Lung (tissue), 17 donors: ENCODE measurements at places on chromosomes 2 and 18. TPM values are rescaled to one million over a fixed set of nuclear protein-coding genes. Genes with fewer than 3 reads are reported as not detected.

ITGB6 gene
- 46.3 TPM for total RNA-seq

IL36RN gene
- total RNA-seq, result 0.09 TPM

PRSS56 gene
- total RNA-seq, result not detected

GRCh38 chr2:106159866-106160785, 34.0 kb downstream of the UXS1 start:
- no peak for DNase-seq
- peaks cover 39% of the 10 kb centered on the region for H3K36me3 ChIP-seq
- H3K27me3 ChIP-seq, result no peaks in the 10 kb centered on the region
- peak overlapping the region; percentile 30 for H3K27ac ChIP-seq

DNA sequence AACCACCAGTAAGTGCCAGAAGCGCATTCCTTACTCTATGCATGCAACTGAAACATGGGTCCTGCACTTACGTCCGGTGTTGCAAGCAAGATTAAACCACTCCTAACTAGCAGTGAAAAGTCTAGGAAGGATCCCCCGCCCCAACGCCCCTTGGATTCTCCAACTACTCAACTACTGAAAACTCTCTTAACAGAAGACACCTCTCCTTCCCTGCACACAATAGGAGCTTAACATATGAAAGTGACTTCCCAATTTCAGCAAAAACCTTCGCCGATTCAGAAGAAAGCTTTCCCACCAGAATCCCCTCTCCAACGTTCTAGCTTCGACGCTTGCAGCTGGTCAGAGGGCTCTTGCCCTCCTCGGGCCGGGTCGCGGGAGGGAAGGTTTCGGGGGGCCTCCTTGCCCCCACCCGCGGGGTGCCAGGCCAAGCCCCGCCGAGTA, 578 bp downstream of the IWS1 start:
- H3K4me1 ChIP-seq, result no peaks in the 10 kb centered on the region
- H3K4me3 ChIP-seq, result peak overlapping the region; percentile 60
- H3K27ac ChIP-seq, result peak overlapping the region; percentile 74
- DNase-seq, result peak; percentile 70

CTNNA2 gene
- not detected for total RNA-seq

ERCC3 gene
- 60.3 TPM for total RNA-seq

DNA sequence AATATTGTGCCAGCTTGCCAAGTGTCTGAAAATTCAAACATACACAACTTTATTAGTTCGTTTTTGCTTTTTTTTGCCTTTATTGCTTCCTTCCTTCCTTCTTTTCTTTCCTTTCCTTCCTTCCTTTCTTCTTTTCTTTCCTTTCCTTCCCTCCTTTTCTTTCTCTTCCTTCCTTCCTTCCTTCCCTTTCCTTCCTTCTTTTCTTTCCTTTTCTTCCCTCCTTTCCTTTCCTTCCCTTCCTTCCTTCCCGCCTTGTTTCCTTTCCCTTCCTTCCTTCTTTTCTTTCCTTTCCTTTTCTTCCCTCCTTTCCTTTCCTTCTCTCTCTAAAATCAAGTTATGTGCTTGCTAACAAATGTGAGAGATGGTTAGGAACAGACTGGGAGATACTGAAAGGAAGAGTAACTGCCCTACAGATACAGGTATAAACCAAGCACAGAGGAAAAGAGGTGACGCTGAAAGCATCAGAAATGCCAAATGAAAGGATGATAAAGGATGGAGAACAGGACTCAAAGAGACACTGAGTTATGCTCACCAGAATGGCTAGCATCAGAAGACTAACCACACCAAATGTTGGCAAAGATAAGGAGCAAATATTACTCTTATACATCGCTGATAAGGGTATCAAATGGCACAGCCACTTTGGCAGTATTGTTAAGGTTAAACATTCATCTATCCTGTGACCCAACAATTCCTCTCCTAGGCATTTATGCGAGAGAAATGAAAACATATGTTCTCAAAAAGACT, 151.6 kb downstream of the MREG start:
- H3K36me3 ChIP-seq, result no peaks in the 10 kb centered on the region
- DNase-seq, result no peak
- no peak overlapping the region for H3K27ac ChIP-seq
- H3K4me3 ChIP-seq, result no peak overlapping the region

MYO3B gene
- total RNA-seq, result 0.03 TPM

- no peak overlapping the region for H3K27ac ChIP-seq
- no peak for DNase-seq
- no peak overlapping the region for H3K4me3 ChIP-seq
- H3K4me1 ChIP-seq, result no peaks in the 10 kb centered on the region
Observed at GRCh38 chr2:16485251-16485650, 180.4 kb downstream of the CYRIA start.

DNA sequence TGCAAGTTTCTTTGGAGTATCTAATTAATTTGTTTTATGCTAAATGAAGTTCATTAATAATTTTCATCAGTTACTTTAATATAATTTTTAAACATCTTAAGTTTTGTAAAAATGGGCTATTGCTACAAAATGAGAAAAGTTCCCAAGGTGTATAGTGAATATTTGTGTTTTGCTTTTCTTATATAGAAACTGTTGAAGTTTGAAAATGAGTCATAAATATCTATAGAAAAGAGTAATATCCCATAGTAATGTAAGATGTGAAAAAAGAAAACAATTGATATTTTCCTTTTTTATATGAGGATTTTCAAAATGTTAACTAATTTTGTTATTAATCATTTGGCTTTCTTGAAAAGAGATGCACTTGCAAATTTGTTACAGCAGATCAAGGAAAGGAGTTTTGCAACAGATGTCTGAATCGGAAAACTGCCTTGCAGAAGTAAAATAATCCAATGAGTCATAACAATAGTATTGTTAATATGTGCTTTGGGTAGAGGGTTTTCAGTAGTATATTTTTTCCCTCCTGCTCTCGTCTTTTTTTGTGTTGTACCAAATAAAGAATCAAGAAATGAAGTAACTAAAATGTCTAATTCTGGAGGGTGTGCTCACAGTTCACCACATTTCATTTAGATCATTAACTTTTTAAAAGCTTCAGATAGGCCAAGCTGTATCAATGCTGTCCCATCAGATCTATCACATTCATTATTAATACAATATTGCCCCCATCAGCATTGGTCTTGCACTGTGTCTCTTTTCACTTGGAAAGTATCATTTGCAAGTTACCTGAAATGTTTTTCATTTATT, 15.5 kb downstream of the DUSP19 start:
- H3K4me3 ChIP-seq, result no peak overlapping the region
- H3K27ac ChIP-seq, result no peak overlapping the region
- no peaks in the 10 kb centered on the region for H3K36me3 ChIP-seq
- H3K27me3 ChIP-seq, result no peaks in the 10 kb centered on the region
- DNase-seq, result no peak

DNA sequence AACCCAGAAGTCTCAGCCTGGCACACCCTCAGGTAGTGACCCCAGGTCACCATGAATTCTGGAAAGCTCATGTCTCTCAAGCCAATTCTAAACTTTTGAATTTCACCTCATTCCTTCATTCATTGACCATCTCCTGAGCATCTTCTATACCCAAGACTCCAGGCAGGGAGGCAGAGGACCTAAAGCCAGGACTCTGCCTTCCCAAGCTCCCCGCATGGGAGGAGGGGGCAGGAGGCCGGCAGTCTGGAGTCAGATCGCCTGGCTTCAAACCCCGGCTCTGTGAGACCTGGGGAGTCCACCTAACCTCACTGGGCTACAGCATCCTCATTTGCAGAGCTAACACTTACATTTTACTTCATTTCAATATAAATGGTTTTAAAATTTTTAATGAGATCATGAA, 59.0 kb downstream of the SMAD7 start:
- no peak for DNase-seq
- H3K27ac ChIP-seq, result no peak overlapping the region
- no peaks in the 10 kb centered on the region for H3K36me3 ChIP-seq
- H3K4me1 ChIP-seq, result peaks cover 30% of the 10 kb centered on the region

- no peaks in the 10 kb centered on the region for H3K27me3 ChIP-seq
- no peak overlapping the region for H3K4me3 ChIP-seq
- no peaks in the 10 kb centered on the region for H3K4me1 ChIP-seq
- H3K36me3 ChIP-seq, result no peaks in the 10 kb centered on the region
- DNase-seq, result no peak
Observed at GRCh38 chr2:230717600-230717999, 5.0 kb downstream of the CAB39 start.

- no peaks in the 10 kb centered on the region for H3K4me1 ChIP-seq
- H3K27ac ChIP-seq, result no peak overlapping the region
- H3K4me3 ChIP-seq, result no peak overlapping the region
- peaks cover 9% of the 10 kb centered on the region for H3K27me3 ChIP-seq
Observed at GRCh38 chr2:238226698-238227586, 12.9 kb downstream of the HES6 start.
